ENCODE measurements at places on chromosomes 4 and X. TPM values are rescaled to one million over a fixed set of nuclear protein-coding genes. Genes with fewer than 3 reads are reported as not detected.

TREX2 gene
- total RNA-seq: not detected

FANCB gene
- total RNA-seq: 0.82 TPM

DNA sequence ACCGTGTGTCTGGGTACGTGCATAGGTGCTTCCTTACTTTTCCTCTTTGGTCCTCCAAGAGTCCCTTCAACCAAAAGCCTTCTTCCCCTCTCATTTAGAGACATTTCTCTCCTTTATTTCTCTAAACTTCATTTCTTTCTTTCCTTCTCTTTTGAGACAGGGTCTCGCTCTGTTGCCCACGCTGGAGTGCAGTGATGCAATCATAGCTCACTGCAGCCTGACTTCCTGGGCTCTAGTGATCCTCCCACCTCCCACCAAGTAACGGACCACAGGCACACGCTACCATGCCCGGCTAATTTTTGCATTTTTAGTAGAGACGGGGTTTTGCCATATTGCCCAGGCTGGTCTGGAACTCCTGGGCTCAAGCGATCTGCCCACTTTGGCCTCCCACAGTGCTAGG, 42.2 kb downstream of the ACOX3 start:
- no peak for DNase-seq

SUPT20HL1 gene
- total RNA-seq: not detected

Data from left cardiac atrium (tissue), 4 donors.